ENCODE measurements at places on chromosomes 6 and 20.
A peak's percentile ranks its signal among the peaks of the same experiment; 100 is the strongest.

DNA sequence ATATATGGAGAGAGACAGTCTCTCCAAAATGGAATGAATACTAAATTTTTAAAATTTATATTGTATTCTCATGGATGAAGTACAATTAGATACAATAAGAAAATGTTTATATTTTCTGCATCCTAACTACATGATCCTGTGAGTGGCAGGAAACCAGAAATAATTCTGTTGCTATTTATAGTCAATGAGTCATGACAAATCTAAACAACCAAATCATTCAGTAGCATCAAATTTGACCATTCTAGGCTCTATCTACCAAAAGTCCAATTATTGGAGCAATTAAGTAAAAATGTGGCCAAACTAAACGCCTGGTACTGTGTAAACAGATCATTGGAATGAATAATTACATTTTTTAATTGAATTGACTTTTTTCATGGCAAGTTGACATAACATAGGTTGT is 959.8 kb downstream of the EPHA7 start:
- no peak for DNase-seq

- DNase-seq = peak; percentile 23
These were observed 292.1 kb downstream of the QKI start for GRCh38 chr6:163706500-163707087.

- peak; percentile 91 for DNase-seq
These were observed 118.5 kb downstream of the SNX5 start for GRCh38 chr20:17849901-17850683.

DNA sequence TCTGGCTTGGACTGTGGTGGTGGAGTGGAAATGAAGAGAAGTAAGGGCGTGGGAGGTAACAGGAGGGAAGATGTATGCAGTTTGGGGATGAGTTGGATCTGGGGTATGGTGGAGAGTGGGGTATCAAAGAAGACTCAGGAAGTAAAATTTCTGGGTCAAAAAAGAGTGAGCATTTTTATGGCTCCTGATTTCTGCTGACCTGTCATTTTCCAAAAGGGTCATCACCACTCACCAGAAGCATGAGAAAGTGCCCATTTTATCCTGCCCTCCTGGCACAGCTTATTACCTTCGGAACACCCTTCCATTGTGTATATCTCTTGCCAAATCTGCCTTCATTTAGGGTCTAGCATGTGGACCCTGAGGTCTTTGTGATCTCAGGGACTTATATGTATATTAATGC is 17.3 kb downstream of the TOX2 start:
- no peak for DNase-seq

DNA sequence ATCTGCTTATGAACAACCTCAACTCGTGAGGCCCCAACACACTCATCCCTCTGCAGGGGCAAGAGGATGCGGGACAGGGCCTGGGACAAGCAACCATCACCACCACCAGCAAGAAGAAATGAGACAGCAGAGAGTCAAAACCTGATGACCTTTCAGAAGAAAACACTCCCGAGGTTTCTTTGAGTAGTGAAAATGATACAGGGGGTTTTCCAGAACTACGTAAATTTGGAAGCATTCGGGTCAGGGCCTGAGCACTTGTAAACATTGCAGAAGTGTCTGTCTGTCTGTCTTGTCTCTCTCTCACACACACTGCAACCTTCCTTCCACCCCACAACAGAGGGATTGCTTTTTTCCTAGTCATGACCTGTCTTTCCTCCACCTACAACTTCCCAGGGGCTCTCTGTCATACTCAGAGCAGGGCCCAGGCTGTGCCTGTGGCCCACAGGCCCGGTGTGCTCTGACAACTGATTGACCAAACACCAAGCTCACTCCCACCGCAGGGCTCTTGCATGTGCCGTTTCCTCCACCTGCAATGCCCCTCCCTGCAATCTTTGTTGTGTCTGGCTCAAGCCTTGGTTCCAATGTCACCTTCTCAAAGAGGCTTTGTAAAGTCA is 90.9 kb downstream of the BMP7 start:
- DNase-seq = no peak

DNA sequence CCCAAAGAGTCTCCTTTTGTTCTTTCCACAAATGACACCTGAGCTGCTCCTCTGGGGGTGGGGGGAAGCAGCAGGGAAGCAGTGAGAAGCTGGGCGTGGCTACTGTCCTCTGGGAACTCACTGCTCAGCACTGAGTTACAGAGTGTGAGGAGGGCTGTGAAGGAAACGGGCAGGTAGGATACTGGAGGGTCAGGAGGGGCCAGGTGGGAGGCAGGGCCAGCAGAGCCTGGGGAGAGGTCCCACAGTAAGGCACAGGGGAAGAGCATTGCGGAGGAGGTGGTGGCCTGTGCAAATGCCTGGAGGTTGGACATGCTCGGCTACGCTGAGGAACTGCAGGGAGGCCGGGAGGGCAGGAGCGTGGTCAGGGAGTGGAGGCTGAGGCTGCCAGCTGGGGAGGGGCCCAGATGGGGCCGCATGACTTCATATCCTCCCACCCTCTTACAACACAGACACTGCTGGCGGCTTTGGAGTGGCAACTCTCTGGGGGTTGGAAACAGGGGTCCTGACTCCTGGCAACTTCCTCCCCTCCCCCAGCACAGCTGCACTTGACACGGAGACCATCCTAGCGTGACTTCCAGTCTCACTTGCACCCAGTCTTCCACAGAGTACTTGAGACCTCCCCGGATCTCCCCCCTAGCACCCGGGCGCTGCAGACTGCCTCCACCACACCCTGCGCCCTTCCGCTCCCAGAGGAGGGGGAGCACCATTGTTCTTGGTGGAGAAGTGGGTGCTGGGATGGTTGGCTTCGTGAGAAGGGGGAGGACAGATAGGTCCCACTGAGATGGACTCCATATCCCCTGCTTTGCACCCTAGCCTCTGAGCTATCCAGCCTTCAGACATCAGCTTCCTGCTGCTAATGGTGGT is 34.2 kb downstream of the RBM38 start:
- no peak for DNase-seq

DNA sequence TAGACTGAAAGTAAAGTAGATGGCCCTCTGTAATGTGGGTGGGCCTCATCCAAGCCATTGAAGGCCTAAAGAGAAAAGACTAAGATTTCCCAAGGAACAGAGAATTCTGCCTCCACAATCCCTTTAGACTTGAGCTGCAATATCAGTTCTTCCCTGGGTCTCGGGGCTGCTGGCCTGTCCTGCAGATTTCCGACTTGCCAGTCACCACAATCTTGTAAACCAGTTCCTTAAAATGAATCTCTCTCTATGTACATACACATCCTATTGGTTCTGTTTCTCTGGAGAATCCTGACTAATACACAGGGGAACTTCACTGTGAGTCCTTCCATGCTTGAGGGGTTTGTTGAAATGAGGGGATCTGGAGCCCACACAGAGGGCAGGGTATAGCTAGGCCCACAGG is 12.9 kb downstream of the CCDC170 start:
- no peak for DNase-seq

DNA sequence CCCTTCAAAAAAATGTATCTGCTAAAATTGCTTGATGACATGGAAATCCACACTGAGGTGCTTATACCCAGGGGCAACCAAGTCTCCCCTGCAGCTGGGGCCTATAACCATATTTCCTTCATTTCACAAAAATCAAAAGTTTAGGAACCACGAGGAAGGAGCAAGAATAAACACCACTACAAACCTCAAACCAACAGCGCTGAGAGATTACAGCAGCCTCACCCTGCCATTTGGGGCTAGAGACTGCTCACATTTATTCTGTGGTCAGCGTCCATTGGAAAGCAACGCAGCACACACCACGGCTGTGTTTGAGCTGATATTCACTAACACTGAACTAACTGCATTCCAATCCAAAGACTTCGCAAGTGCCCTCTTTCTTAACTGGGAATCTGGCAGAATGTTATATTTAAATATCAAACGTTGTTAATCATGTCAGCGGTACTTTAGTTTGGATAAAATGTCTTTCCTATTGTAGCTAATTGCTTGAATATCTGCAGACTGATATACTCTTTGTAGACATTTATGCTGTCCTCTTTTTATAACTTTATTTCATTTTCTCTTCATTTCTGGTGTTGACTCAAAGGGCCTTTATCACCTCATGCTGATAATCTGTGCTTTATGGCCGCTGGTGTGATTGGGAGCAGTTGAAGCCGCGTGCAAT is 94.6 kb downstream of the FOXA2 start:
- no peak for DNase-seq

DNA sequence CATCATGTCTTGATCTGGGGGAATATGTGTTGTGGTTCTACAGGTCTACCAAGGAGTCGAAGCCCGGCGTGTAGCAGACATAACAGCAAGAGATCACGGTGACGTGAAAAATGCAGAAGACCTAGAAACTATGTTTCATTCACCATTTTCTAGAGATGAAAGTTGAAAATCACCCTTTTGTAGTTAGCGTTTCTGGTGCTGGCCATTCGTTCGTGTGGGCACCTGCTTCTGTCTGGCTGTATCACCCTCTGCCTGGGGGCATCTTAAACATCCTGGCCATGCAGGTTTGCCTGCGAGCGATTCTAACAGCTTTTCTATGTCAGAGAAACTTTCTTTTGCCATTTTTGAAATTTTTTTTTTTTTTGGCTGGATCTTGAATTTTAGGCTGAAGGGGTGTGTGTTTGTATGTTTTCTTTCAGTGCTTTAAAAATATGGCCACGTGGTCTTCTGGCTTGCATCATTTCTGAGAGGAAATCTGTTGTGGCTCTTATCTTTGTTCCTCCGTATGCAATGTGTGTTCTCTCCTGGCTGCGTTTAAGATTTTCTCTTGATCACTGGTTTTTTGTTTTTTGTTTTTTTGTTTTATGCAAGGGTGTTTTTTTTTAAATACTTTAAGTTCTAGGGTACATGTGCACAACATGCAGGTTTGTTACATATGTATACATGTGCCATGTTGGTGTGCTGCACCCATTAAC is 226.7 kb downstream of the CDH4 start:
- no peak for DNase-seq

DNA sequence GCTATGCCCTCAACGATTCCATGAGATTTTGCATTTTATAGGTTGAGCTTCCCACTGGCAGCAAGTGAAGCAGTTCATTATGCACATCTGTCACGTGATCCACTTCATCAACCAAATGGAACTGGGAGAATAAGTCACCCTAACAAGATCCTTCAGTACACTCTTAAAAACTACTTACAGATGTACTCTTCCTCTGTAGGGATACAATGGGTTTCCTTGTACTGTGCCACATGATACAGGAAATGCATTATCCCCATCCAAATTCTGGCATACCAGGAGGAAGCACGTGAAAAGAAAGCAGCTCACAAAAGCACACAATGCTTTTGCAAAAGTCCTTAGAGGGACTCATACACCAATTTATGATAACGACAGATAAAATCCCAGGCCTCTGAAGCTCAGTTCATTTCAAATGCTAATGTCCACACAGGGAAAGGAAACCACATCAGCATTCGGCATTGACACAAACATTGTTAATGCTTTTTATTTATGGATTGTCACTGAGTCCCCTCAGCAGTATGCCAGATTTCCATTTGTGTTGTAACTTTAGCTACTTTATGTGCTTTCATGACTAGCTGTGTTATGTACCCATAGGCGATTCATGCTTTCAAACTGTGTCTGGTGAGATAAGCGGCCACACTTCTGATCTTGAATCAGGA is 58.1 kb upstream of the REV3L start:
- peak; percentile 26 for DNase-seq

DNA sequence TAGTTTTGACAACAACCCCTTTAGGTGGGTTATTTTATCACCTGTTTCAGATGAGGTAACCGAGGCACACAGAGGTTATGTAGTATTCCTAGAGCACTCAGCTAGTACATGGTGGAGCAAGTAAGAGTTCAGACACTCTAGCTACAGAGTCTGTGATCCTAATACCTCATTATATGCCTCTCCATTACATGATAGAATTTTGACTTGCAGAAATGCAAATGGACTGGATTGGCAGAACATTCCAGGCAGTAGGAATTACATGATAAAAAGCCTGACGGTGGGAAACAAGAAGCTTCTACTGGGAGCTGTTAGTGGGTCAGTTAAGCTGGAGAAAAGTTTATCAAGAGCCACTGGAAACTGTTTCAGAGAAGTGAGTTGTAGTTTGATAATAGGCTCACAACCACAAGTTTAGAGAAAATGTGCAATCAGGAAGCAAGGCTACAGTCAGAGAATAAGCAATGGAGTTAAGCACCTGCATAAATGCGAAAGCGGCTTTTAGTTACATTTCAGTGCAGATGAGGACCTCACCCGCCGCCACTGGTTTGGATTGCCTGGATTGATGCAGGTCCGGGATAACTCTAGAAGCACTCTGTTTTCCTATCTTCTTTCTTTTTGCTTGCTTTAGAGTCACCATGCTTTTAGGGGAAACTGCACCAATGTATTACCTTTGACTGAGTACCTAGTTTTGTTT is 34.7 kb upstream of the MYLK2 start:
- DNase-seq = no peak

DNA sequence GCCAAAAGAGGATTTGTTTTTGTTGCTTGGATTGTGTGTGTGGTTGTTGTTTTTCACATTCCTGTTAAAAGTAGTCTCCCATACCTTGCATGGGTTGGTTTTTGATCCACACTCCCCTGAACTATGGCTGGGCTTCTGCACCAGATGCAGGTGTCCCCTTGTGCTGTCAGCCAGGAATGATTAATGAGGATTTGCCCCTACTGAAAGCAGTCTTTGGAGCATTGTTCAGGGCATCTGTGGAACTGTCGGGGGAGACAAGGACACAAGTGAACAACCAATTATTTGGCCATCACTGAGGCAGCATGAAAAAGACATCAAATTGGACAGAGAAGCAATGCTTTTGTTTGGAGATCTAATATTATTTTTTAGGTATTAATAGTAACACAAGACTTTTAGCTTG is 373.2 kb upstream of the MMS22L start:
- no peak for DNase-seq

GRCh38 chr6:39296745-39297640 is 17.2 kb downstream of the KCNK17 start:
- no peak for DNase-seq

- no peak for DNase-seq
These were observed 80.6 kb downstream of the CDYL start for GRCh38 chr6:4856785-4857184.

GRCh38 chr6:79630883-79631692 is at the start of gene SH3BGRL2:
SH3BGRL2 (plus strand) TSS chr6:79631329; CDS start chr6:79631462, 133 bp downstream.
- DNase-seq = peak; percentile 88

DNA sequence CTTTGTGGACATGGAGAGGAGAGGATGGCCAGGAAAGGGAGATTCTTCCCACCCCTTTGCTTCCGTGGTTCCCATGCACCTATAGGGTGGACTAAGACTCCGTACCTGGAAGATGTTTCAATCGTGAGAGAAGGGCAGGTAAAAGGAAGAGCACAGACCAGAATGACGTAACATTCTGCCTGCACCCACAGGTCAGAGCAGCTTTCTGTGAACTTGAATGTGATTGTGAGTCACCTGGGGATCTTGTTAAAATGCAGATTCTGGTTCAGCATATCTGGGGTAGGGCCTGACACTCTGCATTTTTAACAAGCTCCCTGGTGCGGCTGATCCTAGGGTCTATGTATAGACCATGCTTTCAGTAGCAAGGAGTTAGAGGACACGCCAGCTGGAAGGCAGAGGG is 164.1 kb upstream of the SGK1 start:
- no peak for DNase-seq

GRCh38 chr6:12613811-12614210 is 102.8 kb upstream of the PHACTR1 start:
- no peak for DNase-seq

- DNase-seq = no peak
These were observed 187.6 kb upstream of the CST7 start for GRCh38 chr20:24761220-24762065.

GRCh38 chr6:29589423-29590048 is 4.6 kb downstream of the OR2H2 start:
- peak; percentile 63 for DNase-seq

- no peak for DNase-seq
These were observed 115.8 kb downstream of the SULF2 start for GRCh38 chr20:47669489-47669888.

Data from astrocyte of the hippocampus (primary cell).